Hindlimb muscle (tissue), 1 donor: ENCODE measurements at places on chromosomes 3 and 15.

GRCh38 chr3:81041331-81041730 lies 720.1 kb downstream of the GBE1 start:
- DNase-seq, result no peak

DNA sequence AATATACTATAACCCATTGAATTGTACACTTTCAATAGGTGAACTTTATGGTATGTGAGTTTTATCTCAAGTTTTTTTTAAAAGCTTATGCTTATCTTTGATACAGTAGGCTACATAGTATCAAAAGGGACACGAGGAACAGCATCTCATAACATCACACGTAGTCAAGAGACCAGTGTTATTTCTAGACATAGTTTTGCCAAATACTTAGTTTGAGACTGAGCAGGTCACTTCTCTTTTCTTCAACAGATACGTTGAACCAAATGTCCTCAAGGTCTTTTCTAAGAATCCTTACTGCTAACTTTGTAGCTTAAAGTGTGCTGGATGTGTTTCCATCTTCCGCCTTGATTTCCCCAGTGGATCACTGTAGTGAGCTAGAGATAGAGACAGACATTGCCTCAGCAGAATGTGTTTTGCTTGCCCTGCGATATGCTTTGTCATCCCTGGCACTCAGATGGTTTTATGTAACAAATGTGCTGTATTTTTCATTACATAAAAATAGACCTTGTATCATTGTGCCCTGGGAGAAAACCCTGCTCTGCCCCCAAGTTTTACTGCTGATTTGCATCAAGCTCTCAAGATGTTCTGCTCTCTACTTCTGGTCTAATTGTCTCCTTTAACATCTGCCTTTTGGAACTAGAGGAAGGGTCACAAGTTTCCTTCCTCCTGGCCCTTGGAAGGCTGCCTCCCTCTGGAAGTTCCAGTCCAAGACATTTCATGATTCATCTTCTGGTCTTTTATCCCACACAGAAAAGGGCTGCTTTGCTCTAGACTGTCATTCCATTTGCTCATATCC lies 426.4 kb upstream of the RGMA start:
- DNase-seq, result peak; percentile 61

DNA sequence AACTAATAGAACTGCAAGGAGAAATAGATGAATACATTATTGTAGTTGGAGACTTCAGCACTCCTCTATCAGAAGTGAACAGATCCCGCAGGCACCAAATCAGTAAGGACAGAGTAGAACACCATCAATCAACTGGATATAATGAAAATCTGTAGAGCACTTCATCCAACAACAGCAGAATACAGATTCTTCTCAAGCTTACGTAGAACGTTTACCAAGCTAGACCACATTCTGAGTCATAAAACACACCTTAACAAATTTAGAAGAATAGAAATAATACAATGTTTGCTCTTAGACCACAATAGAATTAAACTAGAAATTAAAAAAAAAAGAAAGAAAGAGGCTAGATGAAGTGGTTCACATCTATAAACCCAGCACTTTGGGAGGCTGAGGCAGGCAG lies 70.7 kb upstream of the NEDD4 start:
- no peak for DNase-seq

- peak; percentile 77 for DNase-seq
Measured at GRCh38 chr3:100981164-100981911, 11.9 kb downstream of the ABI3BP start.

- DNase-seq, result no peak
Measured at GRCh38 chr15:77553695-77554094, 79.0 kb downstream of the LINGO1 start.
